Activated effector memory CD4-positive, alpha-beta T cell treated with Interleukin-2 at 50 U/mL for 16 hours (primary cell): ENCODE measurements at places on chromosomes 3 and 15.

- no peak for DNase-seq
Observed at GRCh38 chr3:164235289-164236028, 842.8 kb downstream of the SI start.

DNA sequence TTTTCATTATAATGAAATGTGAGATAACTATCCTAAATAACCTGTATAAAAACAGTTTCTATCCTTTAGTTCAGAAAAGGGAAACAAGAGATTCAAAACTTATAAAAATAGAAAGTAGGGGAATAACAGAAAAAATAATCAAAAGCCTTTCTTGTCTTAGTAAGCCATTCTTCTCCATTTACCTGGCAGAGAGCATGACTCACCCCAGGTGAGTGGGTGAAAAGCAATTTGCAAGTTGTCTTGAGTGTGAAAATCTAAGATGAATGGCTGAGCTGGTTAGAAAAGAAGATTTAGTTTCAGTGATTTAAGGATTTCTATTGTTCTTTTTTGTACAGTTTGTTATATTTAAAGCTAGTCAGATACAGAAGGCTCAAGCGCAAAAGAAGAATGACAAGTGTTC, 702.0 kb downstream of the GRM7 start:
- no peak for DNase-seq

DNA sequence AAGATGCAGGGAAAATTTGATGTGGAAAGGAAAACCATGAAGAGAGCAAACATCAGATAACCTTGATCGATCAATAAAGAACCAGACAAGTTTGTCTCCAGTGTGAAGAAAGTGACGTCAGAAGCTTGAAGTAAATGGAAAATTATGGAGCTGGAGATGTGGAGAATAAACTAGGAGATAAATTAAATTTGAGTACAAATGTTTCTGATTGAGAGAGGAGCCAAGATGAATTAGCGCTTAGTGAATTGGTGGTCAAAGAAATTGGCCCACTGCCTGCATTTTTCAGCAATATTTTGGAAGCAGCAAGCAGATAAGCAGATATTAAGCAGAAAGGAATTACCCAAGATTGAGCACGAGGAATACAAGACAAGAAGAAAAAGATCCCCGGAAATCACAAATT, 567.3 kb upstream of the ZNF385D start:
- DNase-seq: no peak

DNA sequence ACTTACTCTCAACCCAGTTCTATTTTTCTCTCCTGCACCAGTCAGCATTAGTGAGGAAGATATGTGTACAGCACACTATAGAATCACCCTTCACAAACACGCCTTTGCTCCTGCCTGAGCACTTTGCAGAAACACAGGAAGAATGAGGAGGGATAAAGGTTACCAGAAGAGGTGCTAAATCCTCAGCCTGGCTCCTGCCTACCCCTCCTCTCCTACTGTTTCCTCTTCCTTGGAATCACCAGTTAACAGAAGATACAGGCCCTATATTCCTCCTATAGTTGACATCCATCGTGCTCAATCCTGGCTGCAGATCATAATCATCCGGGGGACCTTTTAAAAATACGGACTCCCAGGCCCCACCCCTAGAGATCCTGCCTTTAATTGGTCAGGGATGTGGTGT, 28.9 kb downstream of the PARP15 start:
- DNase-seq: no peak

DNA sequence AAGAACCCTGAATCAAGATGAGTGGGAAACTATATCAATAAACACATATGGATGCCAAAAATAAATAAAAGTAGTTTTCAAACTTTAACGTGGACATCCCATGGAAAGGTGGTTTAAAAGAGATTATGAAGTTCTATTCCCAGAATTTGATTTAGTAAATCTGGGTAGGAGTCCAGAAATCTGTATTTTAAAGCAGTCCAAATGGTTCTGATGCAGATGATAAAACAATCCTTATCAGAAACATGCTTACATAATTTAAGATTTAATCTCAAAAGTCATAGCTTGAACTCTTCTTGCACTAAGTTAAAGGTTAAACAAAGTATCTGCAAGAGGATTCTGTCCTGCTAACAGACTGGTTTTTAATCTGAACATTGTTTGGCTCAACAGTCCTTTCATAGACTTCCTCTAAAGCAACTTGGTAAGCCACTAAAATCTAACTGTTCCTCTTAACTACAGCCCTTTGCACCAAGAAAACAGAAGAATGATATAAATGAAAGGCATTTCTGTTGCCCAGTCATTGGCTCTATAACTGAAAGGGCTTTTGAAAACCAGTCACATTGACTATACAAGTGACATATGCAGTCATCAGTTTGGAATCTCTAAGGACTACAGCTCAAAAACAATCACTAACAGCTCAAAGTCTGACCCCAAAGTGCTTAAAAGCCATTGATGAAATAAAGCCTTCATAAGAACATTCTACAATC, 23.4 kb upstream of the MAP4 start:
- no peak for DNase-seq

DNA sequence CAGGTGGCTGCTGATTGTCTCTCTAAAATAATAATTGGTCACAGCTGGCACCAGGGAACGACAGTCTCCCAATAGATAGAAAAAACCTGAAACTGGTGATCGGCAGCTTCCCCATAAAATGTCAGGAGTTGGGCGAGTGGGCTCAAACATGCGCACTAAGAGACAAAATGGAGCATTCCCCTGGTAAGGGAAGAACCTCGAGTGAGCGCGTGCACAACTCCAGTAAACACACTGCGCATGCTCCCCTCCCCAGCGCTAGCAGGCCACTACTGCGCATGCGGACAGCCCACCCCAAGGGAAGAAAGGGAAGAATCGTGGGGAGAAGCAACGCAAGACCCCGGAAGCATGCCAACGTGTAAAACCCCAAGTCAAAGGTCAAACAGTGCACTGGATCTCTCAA, 7.7 kb upstream of the STARD5 start:
- no peak for DNase-seq

GRCh38 chr3:128123156-128123537, 465 bp downstream of the RUVBL1 start:
- DNase-seq: no peak

- no peak for DNase-seq
Observed at GRCh38 chr3:37509069-37509468, 334.7 kb upstream of the LRRFIP2 start.

DNA sequence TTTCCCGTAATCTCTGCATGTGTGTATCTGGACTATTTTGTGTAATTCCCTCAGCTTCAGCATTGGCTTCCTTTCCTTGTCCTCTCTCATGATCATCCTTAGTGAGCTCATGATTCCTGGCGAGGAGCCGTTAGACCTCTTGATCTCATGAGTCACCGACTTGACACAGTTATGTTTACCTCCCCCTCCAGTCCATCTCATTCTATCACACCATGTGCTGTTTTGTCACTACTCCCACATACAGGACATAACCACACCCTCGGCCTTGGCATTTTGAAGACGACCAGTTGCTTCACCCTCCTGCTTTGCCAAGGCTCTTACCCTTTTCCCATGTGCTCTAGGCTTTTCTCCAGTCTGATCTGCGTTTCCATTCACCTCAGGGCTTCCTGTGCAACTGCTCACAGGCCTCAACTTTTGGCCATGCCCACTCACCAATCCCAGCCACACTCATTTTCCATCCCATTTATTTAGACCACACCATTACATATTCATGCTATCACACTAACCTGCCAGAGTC, 41.5 kb downstream of the CP start:
- DNase-seq: no peak

- DNase-seq: no peak
Observed at GRCh38 chr15:69209661-69210060, 49.2 kb downstream of the GLCE start.

GRCh38 chr3:17431004-17431403, 311.4 kb downstream of the TBC1D5 start:
- DNase-seq: no peak

- no peak for DNase-seq
Observed at GRCh38 chr3:99659951-99660350, 21.6 kb downstream of the COL8A1 start.

DNA sequence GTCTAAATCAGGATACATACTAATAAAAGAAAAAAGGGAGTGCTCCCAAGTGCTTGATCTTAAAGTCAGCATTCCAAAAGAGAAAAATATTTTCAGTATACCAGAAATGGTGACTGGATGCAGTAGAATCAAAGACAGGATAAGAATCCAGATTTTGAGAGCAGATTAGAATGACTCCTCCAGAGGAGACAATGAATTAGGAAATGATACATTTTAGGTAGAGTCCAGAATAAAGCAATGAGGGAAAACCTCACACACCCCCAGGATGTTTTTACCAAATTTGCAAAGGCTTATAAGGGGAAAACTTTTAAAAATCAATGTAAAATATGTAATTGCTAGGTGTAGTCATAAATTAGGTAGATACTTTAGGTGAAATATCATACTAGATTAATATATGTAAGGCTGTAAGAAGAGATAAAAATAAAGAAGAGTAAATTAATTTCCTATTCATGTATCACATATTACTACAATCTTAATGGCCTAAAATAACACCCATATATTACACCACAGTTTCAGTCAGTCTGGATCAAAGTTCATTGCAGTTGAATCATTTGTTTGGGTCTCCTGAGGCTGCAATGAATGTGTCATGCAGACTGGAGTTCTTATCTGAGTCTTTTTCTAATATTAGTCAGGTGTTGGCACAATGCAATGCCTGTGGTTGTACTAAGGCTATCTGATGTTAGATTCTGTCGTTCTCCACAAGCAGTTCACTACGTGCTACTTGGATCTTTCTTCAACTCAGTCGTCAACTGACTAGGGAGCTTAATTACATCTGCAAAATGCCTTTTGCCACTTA, 547.8 kb upstream of the EPHA6 start:
- no peak for DNase-seq

DNA sequence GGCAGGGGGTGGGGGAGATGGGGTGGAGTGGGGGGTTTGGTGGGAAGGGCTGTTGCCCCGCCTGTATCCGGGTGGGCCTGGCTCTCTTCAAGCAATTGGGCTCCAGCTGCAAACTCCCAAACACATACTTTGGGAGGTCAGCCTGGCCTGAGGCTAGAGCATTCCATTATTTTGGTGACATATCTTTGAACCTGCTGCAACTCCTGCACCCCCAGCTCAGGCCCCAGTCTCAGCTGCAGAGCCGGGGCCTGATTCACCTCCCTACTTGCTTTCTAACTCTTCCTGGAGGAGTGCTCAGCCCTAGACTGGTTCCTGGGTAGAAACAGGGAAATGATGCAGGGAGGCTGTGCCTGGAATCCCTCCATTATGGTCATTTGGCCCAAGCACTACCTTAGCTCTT, 140.8 kb upstream of the PRR23C start:
- DNase-seq: no peak

DNA sequence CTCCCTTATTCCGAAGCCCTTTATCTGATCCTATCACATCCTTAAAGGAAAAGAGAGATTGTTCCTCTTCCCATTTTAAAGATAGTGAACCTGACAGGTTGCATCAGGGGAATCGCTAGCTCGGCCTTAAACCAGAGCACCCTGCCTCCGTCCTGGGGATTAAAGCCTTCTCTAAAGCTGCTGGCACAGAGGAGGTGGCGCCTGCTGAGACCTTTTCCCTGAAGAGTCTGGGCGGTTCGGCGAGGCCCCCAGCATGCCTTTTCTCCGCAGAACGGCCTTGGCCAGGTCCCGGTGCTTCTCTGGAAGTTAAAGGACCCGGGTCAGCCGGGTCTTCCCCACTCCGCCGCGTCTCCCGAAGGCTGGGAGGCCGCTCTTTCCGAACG, 593 bp downstream of the FAM219B start:
- peak; percentile 29 for DNase-seq

GRCh38 chr3:140323561-140323960, 354.3 kb upstream of the TRIM42 start:
- DNase-seq: no peak

GRCh38 chr3:194879991-194880939, 194.6 kb downstream of the FAM43A start:
- no peak for DNase-seq

GRCh38 chr3:40572588-40572987, 47.8 kb downstream of the ZNF621 start:
- no peak for DNase-seq

DNA sequence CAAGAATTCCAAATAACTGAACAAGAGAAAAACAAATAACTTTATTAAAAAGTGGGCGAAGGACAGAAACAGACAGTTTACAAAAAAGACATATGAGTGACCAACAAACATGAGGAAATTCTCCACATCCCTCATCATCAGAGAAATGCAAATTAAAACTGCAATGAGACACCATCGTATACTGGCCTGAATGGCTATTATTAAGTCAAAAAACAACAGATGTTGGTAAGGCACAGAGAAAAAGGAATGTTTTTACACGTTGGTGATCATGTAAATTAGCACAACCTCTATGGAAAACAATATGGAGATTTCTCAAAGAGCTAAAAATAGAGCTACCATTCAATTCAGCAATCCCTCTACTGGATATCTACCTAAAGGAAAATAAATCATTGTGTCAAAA, 1260.4 kb upstream of the ALCAM start:
- no peak for DNase-seq

DNA sequence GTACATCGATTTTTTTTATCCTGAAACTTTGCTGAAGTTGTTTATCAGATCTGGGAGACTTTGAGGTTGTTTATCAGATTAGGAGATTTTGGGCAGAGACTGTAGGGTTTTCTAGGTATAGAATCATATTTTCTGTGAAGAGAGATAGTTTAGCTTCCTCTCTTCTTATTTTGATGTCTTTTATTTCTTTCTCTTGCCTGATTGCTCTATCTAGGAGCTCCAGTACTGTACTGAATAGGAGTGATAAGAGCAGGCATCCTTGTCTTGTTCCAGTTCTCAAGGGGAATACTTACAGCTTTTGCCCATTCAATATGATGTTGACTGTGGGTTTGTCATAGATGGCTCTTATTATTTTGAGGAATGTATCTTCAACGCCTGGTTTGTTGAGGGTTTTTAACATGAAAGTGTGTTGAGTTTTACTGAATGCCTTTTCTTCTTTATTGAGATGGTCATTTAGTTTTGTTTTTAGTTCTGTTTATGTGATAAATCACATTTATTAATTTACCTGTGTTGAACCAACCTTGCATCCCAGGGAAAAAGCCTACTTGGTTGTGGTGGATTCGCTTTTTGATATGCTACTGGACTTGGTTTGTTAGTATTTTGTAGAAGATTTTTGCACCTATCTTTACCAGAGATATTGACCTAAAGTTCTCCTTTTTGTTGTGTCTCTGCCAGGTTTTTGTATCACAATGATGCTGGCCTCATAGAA, 14.9 kb upstream of the DNAAF4 start:
- DNase-seq: no peak

- DNase-seq: no peak
Observed at GRCh38 chr3:187291512-187292132, at the start of gene MASP1. Gene MASP1, minus strand, starts transcription at chr3:187291737. Its CDS starts 105 bp downstream, at chr3:187291632.

- no peak for DNase-seq
Observed at GRCh38 chr3:12661926-12662592, 1.9 kb downstream of the RAF1 start.

DNA sequence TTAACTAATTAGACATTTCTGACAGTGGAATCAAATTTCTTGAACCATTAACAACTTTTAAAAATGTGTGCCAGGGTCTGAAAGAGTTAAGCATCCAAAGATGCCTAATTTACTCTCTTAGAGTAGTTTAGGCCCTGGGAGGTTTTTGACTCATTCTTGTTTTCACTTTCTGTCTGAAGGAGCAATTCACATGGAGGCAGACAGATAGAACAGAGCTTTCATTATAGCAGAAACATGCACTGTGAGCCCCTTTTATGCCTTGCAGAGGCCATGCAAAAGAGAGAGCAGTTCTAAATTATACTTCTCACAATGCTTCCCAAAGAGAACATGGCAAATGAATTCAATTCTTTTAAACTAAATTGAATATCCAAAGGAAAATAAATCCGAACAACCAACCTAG, 554.8 kb downstream of the MFSD1 start:
- DNase-seq: no peak

- DNase-seq: no peak
Observed at GRCh38 chr15:77905301-77905920, 172.1 kb downstream of the TBC1D2B start.
